Esophagus squamous epithelium (tissue), 5 donors: ENCODE measurements at places on chromosomes 2 and 18. TPM values are rescaled to one million over a fixed set of nuclear protein-coding genes. Genes with fewer than 3 reads are reported as not detected.

The CYP27A1 gene
- 9.3 TPM for total RNA-seq

The ELP2 gene
- 26.3 TPM for total RNA-seq

The CD8B gene
- not detected for total RNA-seq

The CFAP221 gene
- not detected for total RNA-seq

The NEU2 gene
- not detected for total RNA-seq

The INPP5D gene
- 16.0 TPM for total RNA-seq

The SLC9A4 gene
- 0.40 TPM for total RNA-seq

The GAL3ST2 gene
- not detected for total RNA-seq

The LIMS2 gene
- 2.4 TPM for total RNA-seq

The MSGN1 gene
- not detected for total RNA-seq

The INHBB gene
- total RNA-seq = 1.2 TPM

- H3K27me3 ChIP-seq = no peaks in the 10 kb centered on the region
- H3K27ac ChIP-seq = no peak overlapping the region
- H3K36me3 ChIP-seq = peaks cover 97% of the 10 kb centered on the region
- no peak for DNase-seq
- H3K4me3 ChIP-seq = no peak overlapping the region
- H3K4me1 ChIP-seq = no peaks in the 10 kb centered on the region
These were observed 66.5 kb upstream of the TNFRSF11A start for GRCh38 chr18:62258616-62259015.

DNA sequence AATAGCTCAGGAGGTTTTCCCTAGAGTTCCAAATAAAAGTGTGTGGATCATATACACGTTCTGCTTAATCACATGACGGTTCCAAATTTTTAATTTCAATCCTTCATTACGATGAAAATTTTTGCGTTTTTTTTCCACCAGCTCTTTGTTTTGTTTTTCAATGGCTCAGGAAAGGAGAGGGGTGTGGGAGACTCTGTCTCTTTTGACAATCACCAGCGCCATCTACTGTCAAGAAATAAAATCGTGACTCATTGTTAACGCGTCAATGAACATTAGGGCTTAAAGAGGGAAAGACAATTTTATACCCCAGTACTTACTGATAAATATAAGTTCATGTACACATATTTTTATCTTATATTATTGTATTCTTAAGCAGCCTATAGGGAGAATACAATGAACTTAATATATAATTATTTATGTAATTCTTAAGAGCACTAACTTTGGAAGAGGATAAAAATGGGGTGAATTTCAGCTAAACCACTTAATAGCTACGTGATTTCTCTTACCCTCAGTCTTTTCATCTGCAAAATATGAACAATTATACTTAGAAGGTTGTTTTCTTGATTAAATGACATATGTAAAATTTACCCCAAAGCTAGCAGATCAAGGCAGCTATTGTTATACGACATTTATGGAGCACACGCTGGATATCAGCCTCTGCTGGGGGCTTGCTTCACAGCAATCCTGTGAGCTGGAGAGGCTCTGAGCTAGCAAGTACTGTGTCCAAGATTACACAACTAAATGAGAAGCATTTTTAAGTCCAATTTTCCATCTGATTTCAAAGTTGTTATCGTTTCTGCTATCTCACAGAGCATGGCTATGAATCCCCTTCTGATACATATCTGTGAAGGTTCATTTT, 47.4 kb upstream of the RMDN2 start:
- H3K36me3 ChIP-seq = no peaks in the 10 kb centered on the region
- DNase-seq = no peak
- H3K4me3 ChIP-seq = no peak overlapping the region
- H3K27ac ChIP-seq = no peak overlapping the region
- no peaks in the 10 kb centered on the region for H3K4me1 ChIP-seq

- no peaks in the 10 kb centered on the region for H3K4me1 ChIP-seq
- H3K36me3 ChIP-seq = no peaks in the 10 kb centered on the region
- no peak overlapping the region for H3K27ac ChIP-seq
- H3K4me3 ChIP-seq = no peak overlapping the region
- no peaks in the 10 kb centered on the region for H3K27me3 ChIP-seq
These were observed 53.9 kb downstream of the KCTD18 start for GRCh38 chr2:200455958-200456421.

DNA sequence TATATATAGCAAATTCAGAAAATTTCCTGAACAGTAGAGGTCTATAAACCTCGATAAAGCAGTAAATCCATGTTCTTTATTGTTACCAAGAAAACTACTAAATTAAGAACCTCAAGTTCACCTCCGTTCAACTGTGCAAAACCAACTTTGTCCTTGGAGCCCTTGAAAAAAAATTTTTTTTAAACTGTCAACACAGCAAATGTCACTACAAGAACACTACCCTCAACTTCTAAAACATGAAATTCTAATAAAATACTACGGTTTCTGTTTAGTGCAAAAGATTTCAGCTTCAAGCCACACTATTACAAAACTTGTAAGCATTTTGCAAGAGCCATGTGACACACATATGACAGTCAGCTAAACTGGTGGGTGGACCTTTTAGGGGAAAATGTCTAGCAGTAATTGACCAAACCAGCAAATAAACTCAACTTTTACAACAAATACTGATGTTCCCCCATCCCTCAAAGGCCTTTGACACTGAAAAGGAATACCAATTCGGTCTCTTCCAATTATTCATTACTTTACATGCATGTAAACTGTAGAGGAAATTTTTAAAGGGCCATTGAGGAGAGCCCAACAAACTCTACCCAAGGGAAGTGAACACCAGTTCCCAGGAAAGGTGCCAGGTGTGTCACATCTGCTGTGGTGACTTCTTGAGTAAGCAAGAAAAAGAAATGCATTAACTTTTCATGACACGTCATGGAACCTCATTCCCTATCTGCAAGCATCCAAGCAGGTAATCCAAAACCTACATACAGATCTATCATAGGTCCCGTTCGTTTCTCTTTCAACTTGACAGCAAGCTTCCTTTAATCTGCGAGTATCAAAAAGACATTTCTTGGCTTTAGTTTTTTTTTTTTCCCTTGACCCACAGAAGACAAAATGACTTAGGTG, 1.4 kb downstream of the RAB1A start:
- no peaks in the 10 kb centered on the region for H3K36me3 ChIP-seq
- DNase-seq = no peak
- no peaks in the 10 kb centered on the region for H3K27me3 ChIP-seq

- no peaks in the 10 kb centered on the region for H3K36me3 ChIP-seq
- no peaks in the 10 kb centered on the region for H3K27me3 ChIP-seq
- H3K4me3 ChIP-seq = no peak overlapping the region
- no peak for DNase-seq
These were observed 1154.1 kb downstream of the RPIA start for GRCh38 chr2:89845532-89845931.

DNA sequence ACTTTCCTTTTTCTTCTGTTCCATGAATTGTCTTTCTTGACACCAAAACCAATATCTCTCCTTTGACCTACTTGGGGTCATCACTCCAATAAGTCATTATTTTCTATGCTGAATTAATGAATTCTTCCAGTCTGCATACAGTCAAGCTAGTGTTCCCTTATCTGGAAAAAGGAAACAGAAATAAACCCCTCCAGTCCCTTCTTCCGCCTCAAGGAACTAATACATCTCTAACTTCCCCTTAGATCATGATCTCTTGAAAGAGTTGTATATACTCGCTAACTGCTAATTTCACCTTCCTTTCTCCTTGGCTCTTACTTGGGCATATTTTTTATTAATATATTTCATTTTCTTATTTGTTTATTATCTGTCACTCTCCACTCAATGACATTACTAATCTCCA, 7.3 kb upstream of the ARHGAP15 start:
- DNase-seq = no peak
- H3K27ac ChIP-seq = no peak overlapping the region
- no peaks in the 10 kb centered on the region for H3K36me3 ChIP-seq
- H3K4me3 ChIP-seq = no peak overlapping the region
- H3K27me3 ChIP-seq = no peaks in the 10 kb centered on the region

GRCh38 chr2:237674731-237675276, 47.4 kb downstream of the LRRFIP1 start:
- no peaks in the 10 kb centered on the region for H3K36me3 ChIP-seq
- no peaks in the 10 kb centered on the region for H3K27me3 ChIP-seq
- peak; percentile 37 for DNase-seq

DNA sequence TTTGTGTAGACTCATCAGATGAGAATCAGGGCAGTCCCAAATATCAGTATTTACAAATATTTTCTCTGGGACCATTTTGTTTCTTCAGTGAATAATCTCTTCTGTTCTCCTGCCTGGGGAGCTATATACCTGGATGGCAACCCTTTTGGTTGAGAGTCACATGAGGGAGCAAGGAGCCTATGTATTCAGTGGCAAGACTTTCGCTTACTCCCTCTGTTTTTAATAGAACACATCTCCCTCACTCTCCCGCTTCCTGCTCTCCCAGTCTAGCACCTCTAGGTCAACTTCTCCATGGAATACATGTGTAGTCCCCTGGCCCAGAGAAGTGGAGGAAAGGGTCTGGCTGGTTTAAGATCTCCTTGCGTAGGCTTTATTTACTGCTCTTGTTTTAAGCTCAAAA, 600.3 kb downstream of the CCDC85A start:
- H3K27me3 ChIP-seq = no peaks in the 10 kb centered on the region
- DNase-seq = no peak
- no peak overlapping the region for H3K4me3 ChIP-seq
- no peaks in the 10 kb centered on the region for H3K36me3 ChIP-seq

- H3K4me3 ChIP-seq = no peak overlapping the region
- DNase-seq = no peak
- no peaks in the 10 kb centered on the region for H3K4me1 ChIP-seq
- no peaks in the 10 kb centered on the region for H3K27me3 ChIP-seq
These were observed 142.0 kb downstream of the COPS8 start for GRCh38 chr2:237227592-237228280.

GRCh38 chr2:96806468-96807126, 9.5 kb upstream of the CNNM3 start:
- DNase-seq = no peak
- no peaks in the 10 kb centered on the region for H3K27me3 ChIP-seq
- H3K4me1 ChIP-seq = no peaks in the 10 kb centered on the region

DNA sequence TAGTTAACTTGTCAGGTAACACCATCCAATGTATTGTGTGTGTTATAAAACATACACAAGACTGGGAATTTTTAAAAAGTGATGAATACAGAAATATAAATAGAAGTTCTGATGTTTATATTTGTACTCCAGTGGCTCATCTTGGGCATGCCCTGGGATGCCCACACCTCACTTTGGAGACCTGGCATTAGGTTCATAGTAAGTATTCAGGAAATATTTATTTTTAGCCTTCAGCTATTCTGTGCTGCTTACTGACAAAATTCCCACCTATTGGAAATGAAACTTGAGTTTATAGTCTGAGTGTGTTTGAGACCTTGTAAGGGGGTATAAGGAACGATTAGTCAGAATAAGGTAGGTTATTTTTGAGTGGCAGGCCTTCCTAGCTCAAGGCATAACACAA, 67.5 kb downstream of the MYO1B start:
- no peaks in the 10 kb centered on the region for H3K27me3 ChIP-seq
- peak overlapping the region; percentile 39 for H3K27ac ChIP-seq
- H3K4me1 ChIP-seq = peaks cover 7% of the 10 kb centered on the region
- no peak for DNase-seq
- H3K4me3 ChIP-seq = no peak overlapping the region

DNA sequence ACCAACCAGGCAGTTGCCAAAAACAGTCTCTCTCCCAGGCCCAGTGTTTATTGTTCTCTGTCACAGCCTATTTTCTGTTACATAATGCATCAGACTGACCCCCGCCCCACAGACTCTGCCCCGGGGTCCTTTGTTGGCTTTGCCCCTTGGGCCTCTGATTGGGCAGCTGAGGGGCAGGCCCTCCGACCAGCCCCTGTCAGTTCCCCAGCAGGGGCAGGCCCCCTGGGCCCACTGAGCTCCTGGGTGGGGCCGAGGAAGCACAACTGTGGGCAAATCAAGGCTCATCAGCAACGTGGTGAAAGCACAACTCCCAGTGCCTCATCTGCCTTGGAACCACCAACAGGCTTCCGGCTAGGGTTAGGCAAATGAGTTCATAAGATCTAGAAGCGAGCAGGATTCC, 160.1 kb upstream of the MYCN start:
- H3K4me3 ChIP-seq = no peak overlapping the region
- no peaks in the 10 kb centered on the region for H3K36me3 ChIP-seq
- H3K4me1 ChIP-seq = no peaks in the 10 kb centered on the region
- no peak for DNase-seq

- H3K4me1 ChIP-seq = no peaks in the 10 kb centered on the region
- H3K36me3 ChIP-seq = no peaks in the 10 kb centered on the region
- no peak for DNase-seq
- no peak overlapping the region for H3K4me3 ChIP-seq
These were observed 142.3 kb downstream of the ACOXL start for GRCh38 chr2:110874453-110875383.

GRCh38 chr2:18483896-18484295, 76.6 kb downstream of the RDH14 start:
- no peaks in the 10 kb centered on the region for H3K27me3 ChIP-seq
- no peak overlapping the region for H3K4me3 ChIP-seq

GRCh38 chr2:191578031-191578430, 99.9 kb upstream of the NABP1 start:
- DNase-seq = no peak
- no peaks in the 10 kb centered on the region for H3K27me3 ChIP-seq
- H3K4me1 ChIP-seq = no peaks in the 10 kb centered on the region
- H3K27ac ChIP-seq = no peak overlapping the region
- no peaks in the 10 kb centered on the region for H3K36me3 ChIP-seq
- H3K4me3 ChIP-seq = no peak overlapping the region

DNA sequence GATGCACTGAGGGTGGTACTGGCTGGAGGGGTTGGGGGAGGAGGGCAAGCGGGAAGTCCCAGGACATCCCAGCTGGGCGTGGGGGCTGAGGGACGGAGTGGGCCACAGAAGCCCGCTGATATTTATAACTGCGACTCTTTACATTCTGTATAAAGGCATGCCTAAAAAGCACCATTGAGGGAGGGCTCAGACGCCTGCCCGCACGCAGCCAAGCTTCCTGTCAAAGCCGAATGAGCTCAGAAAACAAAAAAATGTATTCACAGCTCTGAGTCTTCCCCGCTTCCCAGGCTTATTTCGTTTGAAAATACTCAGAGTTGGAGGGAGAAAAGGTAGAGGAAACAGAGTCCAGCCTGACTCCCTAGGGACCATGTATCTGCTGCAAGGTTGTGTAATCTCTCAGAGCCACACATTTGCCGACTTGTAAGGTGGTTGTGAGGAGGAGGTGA, 170.1 kb upstream of the HAAO start:
- H3K27me3 ChIP-seq = no peaks in the 10 kb centered on the region
- peak overlapping the region; percentile 71 for H3K27ac ChIP-seq
- no peak overlapping the region for H3K4me3 ChIP-seq
- DNase-seq = no peak

DNA sequence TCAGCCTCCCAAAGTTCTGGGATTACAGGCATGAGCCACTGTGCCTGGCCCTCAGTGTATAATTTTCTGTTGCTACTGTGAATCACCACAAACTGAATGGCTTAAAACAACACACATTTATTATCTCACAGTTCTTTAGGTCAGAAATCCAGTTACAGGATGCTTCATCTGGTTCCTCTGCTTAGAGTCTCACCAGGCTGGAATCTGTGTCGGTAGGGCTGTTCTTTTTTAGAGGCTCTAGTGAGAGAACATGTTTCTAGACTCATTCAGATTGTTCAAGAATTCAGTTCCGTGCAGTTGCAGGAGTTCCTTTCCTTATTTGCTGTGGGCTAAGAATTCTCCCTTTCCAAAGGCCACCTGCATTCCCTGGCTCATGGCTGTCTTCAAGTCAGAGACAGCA, 22.2 kb downstream of the CCDC121 start:
- H3K36me3 ChIP-seq = peaks cover 95% of the 10 kb centered on the region
- no peak overlapping the region for H3K4me3 ChIP-seq
- DNase-seq = no peak
- H3K27ac ChIP-seq = no peak overlapping the region
- no peaks in the 10 kb centered on the region for H3K4me1 ChIP-seq
